ENCODE measurements at places on chromosomes 3 and 15. TPM values are rescaled to one million over a fixed set of nuclear protein-coding genes. Genes with fewer than 3 reads are reported as not detected.
A peak's percentile ranks its signal among the peaks of the same experiment; 100 is the strongest.

DNA sequence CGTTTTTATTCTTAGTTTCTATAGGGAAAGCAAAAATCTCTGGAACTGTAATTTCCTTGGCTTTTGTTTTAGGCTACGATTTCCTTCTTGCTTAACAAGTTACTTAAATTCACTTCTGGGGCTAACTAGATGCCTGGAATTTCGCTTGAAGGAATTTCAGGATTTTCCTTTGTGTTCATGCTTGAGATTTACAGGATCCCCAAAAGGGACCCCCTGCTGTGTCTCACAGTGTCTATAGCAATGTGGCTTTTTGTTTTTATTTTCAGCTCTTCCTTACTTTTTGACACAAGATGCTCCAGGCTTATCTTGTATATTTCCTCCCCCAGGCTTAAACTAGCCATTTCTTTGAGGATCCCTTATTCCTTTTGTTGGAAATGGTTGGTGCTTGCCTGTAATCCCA is 95.5 kb upstream of the DPPA4 start:
- H3K4me1 ChIP-seq: no peaks in the 10 kb centered on the region
- no peak for DNase-seq
- no peaks in the 10 kb centered on the region for H3K36me3 ChIP-seq
- H3K4me3 ChIP-seq: no peak overlapping the region
- no peak overlapping the region for H3K27ac ChIP-seq

- no peak overlapping the region for H3K4me3 ChIP-seq
- no peaks in the 10 kb centered on the region for H3K27me3 ChIP-seq
- peaks cover 13% of the 10 kb centered on the region for H3K4me1 ChIP-seq
- H3K36me3 ChIP-seq: peaks cover 60% of the 10 kb centered on the region
- H3K27ac ChIP-seq: no peak overlapping the region
Observed at GRCh38 chr3:4712109-4712508, 219.0 kb downstream of the ITPR1 start.

- no peak overlapping the region for H3K27ac ChIP-seq
- no peak for DNase-seq
- H3K4me3 ChIP-seq: no peak overlapping the region
Observed at GRCh38 chr15:82303956-82304777, 41.5 kb downstream of the SAXO2 start.

DNA sequence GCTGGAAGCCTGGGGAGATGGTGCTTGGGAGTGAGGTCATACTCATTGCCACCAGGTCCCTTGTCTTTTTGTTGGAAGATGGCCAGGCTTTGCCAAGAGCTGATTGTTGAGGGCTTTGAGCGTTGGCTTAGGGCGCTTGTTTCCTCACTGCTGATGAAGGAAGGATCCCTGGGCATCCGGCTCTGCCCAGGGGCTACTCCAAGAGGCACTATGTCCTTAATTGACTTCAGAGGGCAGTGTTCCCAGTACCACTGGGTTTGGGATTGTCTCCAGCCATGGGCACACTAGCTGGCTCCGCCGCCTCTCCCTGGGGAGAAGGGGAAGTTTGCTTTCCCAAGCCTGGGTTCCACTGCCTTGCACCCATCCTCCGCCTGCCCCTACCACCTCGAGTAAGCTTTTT is 57.2 kb upstream of the RGMA start:
- H3K4me3 ChIP-seq: no peak overlapping the region
- H3K4me1 ChIP-seq: no peaks in the 10 kb centered on the region
- no peak overlapping the region for H3K27ac ChIP-seq
- no peaks in the 10 kb centered on the region for H3K36me3 ChIP-seq
- no peaks in the 10 kb centered on the region for H3K27me3 ChIP-seq
- DNase-seq: no peak

GRCh38 chr3:170038434-170039110 is 777 bp downstream of the GPR160 start:
- peaks cover 83% of the 10 kb centered on the region for H3K27me3 ChIP-seq
- no peak overlapping the region for H3K27ac ChIP-seq
- DNase-seq: no peak
- peak overlapping the region; percentile 79 for H3K4me3 ChIP-seq
- peaks cover 19% of the 10 kb centered on the region for H3K4me1 ChIP-seq

DNA sequence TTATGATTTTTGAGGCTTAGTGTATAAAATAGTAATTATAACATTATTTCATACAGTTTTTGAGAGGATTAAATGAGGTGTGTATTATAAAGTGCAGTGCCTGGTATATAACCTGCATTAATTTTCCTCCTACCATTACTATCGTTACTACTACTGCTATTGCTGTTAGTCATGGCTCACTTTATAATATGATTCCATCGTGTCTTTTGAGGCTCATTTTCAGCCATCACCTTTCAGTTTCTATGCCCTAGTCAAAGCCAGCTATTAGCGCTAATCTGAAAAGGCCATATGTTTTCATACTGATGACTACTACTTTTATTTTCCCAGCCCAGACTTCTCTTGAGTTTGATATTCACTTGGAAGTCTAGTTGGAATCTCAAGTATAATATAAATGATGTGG is 5.5 kb downstream of the MEF2A start:
- no peaks in the 10 kb centered on the region for H3K27me3 ChIP-seq
- H3K27ac ChIP-seq: no peak overlapping the region
- DNase-seq: no peak
- H3K36me3 ChIP-seq: no peaks in the 10 kb centered on the region
- H3K4me1 ChIP-seq: peaks cover 98% of the 10 kb centered on the region

DNA sequence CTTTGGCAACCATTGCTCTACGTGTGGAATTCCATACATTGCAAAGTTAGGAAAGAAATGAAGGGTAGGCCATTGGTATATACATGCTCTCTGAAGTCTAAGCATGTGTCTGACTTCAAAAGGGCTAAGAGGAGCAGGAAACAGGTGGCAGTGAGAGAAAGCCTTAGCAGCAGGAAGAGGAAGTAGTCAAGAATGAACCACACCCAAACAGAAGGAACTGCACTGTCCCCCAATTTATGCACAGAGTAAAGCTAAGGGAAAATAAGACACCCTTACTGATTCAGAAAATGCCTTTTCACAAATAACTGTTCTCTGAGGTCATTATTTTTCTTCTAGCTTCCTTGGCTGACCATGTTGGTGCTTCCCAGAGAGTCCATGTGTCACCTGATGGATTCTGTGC is 575.4 kb downstream of the NTRK3 start:
- no peaks in the 10 kb centered on the region for H3K36me3 ChIP-seq
- H3K4me1 ChIP-seq: peaks cover 8% of the 10 kb centered on the region
- DNase-seq: no peak
- no peak overlapping the region for H3K4me3 ChIP-seq
- no peaks in the 10 kb centered on the region for H3K27me3 ChIP-seq

- DNase-seq: no peak
- H3K4me3 ChIP-seq: no peak overlapping the region
- H3K4me1 ChIP-seq: peaks cover 20% of the 10 kb centered on the region
- no peaks in the 10 kb centered on the region for H3K27me3 ChIP-seq
- H3K27ac ChIP-seq: no peak overlapping the region
Observed at GRCh38 chr15:49472338-49472737, 49.3 kb downstream of the FGF7 start.

- no peaks in the 10 kb centered on the region for H3K36me3 ChIP-seq
- no peak overlapping the region for H3K4me3 ChIP-seq
- no peaks in the 10 kb centered on the region for H3K27me3 ChIP-seq
- no peaks in the 10 kb centered on the region for H3K4me1 ChIP-seq
- no peak overlapping the region for H3K27ac ChIP-seq
Observed at GRCh38 chr3:178485756-178486155, 50.5 kb upstream of the KCNMB2 start.

GRCh38 chr15:52789601-52790168 is 451 bp downstream of the ONECUT1 start:
- H3K4me3 ChIP-seq: peak overlapping the region; percentile 70
- no peak for DNase-seq
- peaks cover 99% of the 10 kb centered on the region for H3K27me3 ChIP-seq
- H3K27ac ChIP-seq: no peak overlapping the region
- no peaks in the 10 kb centered on the region for H3K36me3 ChIP-seq
- H3K4me1 ChIP-seq: peaks cover 57% of the 10 kb centered on the region

- peaks cover 24% of the 10 kb centered on the region for H3K4me1 ChIP-seq
- no peak for DNase-seq
- no peak overlapping the region for H3K4me3 ChIP-seq
- H3K27me3 ChIP-seq: no peaks in the 10 kb centered on the region
- H3K36me3 ChIP-seq: peaks cover 2% of the 10 kb centered on the region
- H3K27ac ChIP-seq: no peak overlapping the region
Observed at GRCh38 chr3:9898467-9899241, 4.0 kb upstream of the IL17RE start.

DNA sequence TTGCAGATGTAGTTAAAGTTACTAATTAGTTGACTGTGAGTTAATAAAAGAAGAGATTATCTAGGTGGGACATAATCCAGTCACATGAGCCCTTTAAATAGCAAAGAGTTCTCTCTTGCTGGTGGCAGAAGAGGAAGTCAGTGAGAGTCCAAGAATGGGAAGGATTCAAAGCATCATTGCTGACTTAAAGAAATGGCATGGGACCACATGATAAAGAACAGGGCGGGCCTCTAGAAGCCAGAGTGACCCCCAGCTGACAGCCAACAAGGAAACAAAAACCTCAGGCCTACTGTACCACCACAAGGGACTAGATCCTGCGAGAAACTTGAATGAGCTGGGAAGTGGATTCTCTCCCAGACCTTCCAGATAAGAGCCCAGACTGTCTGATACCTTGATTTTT is 447.2 kb upstream of the CCDC54 start:
- no peak overlapping the region for H3K4me3 ChIP-seq
- H3K27ac ChIP-seq: no peak overlapping the region
- no peaks in the 10 kb centered on the region for H3K36me3 ChIP-seq
- H3K27me3 ChIP-seq: no peaks in the 10 kb centered on the region

DNA sequence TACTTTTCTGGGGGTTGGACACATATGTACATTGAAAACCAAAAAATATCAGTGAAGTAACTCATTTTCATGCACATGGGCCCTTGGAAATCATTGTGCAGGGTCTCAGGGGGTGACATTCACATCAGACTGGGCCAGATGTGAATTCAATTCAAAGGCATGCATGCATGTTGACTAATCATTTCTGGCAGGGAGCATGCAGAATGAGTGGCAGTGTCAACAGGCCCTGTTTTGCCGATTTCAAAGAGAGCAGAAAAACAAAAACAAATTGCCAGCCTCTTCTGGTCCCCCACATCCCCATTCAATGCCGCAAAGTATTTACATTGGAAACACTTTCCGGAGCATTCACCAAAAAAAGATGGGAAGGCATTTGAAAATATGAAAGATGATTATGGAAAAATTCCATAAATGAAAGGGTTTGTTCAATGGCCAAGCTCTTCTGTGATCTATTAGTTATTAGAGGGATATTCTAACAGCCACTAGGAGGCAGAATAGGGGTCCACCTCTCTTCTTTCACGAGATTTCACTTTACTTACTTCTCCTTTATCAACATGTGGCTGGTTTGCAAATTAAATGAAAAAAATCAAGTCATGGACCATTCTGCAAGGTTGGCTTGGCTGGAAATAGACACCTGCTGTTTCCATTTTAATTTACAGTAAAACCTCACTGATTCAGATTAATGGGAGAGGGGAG is 119.9 kb upstream of the FEZF2 start:
- H3K27me3 ChIP-seq: no peaks in the 10 kb centered on the region
- H3K4me1 ChIP-seq: no peaks in the 10 kb centered on the region
- DNase-seq: no peak
- no peaks in the 10 kb centered on the region for H3K36me3 ChIP-seq

- H3K4me3 ChIP-seq: no peak overlapping the region
- no peak for DNase-seq
- H3K27ac ChIP-seq: no peak overlapping the region
- H3K4me1 ChIP-seq: no peaks in the 10 kb centered on the region
Observed at GRCh38 chr15:83538682-83539081, 91.5 kb downstream of the SH3GL3 start.

- no peak overlapping the region for H3K27ac ChIP-seq
- H3K4me1 ChIP-seq: peaks cover 7% of the 10 kb centered on the region
- no peaks in the 10 kb centered on the region for H3K36me3 ChIP-seq
- DNase-seq: no peak
Observed at GRCh38 chr3:28935146-28935545, 345.7 kb upstream of the RBMS3 start.

DNA sequence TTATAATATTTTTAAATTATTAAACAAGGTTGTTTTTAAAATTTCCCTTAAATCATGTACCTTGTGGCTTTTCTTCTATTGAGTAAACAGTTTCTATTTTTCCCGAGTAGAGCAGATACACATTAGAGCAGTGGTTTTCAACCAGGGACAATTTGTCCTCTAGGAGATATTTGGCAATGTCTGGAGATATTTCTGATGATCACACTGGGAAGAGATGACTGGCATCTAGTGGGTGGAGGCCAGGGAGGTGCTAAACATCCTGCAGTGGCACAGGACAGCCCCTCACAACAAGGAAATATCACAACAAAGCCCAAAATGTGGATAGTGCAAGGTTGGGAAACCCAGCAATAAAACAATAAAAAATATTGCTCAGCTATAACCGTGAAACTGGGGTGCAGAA is 113.0 kb upstream of the PTPRG start:
- H3K36me3 ChIP-seq: no peaks in the 10 kb centered on the region
- peaks cover 20% of the 10 kb centered on the region for H3K4me1 ChIP-seq
- no peaks in the 10 kb centered on the region for H3K27me3 ChIP-seq
- H3K4me3 ChIP-seq: no peak overlapping the region

DNA sequence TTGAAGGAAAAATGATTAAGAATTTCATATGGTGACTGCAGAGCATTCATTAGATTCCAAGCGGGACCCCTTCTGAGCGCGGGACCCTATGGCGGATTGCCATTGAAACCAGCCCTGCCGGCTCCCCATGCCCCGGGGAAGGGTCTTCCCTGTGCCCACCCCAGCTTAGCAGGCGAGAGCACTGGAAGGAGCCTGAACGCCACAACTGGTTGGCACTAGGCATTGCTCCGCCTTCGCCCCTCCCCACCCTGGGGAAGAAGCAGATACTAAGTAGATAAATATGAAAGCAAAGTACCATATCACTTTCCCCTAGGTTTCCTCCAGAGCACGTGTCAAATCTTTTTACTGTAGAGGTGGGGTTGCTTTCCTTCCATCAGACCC is 70.7 kb downstream of the CYP19A1 start:
- no peak for DNase-seq
- peak overlapping the region; percentile 72 for H3K4me3 ChIP-seq
- no peak overlapping the region for H3K27ac ChIP-seq
- peaks cover 68% of the 10 kb centered on the region for H3K27me3 ChIP-seq
- no peaks in the 10 kb centered on the region for H3K36me3 ChIP-seq

GRCh38 chr15:68383161-68384074 is 48.5 kb downstream of the ITGA11 start:
- no peaks in the 10 kb centered on the region for H3K36me3 ChIP-seq
- no peak overlapping the region for H3K27ac ChIP-seq
- peaks cover 4% of the 10 kb centered on the region for H3K4me1 ChIP-seq
- H3K4me3 ChIP-seq: no peak overlapping the region
- H3K27me3 ChIP-seq: no peaks in the 10 kb centered on the region

The GP5 gene
- total RNA-seq: not detected

The MEX3B gene
- total RNA-seq: 2.5 TPM

The MME gene
- total RNA-seq: 2.8 TPM

The C3orf33 gene
- total RNA-seq: 6.6 TPM

The RLBP1 gene
- total RNA-seq: not detected

The GOLGA6D gene
- not detected for total RNA-seq

The CFAP91 gene
- total RNA-seq: 0.44 TPM

The ALDH1A2 gene
- 14.0 TPM for total RNA-seq

The ALS2CL gene
- total RNA-seq: 33.7 TPM

The BFSP2 gene
- not detected for total RNA-seq

All from left ventricle myocardium inferior (tissue), 1 donor.